ENCODE measurements at places on chromosomes 6 and 20. TPM values are rescaled to one million over a fixed set of nuclear protein-coding genes. Genes with fewer than 3 reads are reported as not detected.

DNA sequence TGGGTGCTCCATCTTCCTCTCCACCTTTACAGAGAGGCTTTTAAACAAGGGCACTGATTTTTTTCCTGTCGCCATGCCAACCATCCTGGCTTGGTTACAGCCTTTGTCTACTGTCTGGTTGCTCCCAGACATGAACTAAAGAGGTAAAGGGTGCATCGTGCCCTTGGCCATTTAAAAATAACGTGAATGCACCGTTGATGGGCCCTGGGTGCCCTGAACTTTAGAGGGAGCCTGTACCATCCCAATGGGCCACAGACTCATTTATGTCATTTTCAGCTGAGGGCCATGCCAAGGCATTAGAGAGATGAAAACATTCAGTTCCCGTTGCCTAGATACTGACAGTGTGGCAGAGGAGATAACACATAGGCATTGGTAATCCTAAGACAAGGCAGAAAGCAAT, 23.3 kb downstream of the TMC2 start:
- H3K27me3 ChIP-seq = peaks cover 66% of the 10 kb centered on the region
- no peak overlapping the region for H3K27ac ChIP-seq
- no peaks in the 10 kb centered on the region for H3K36me3 ChIP-seq
- DNase-seq = no peak
- no peak overlapping the region for H3K4me3 ChIP-seq
- peaks cover 9% of the 10 kb centered on the region for H3K4me1 ChIP-seq

GRCh38 chr6:77814119-77814518, 161.3 kb downstream of the MEI4 start:
- DNase-seq = no peak
- H3K27me3 ChIP-seq = no peaks in the 10 kb centered on the region
- H3K36me3 ChIP-seq = no peaks in the 10 kb centered on the region
- H3K27ac ChIP-seq = no peak overlapping the region
- H3K4me1 ChIP-seq = no peaks in the 10 kb centered on the region
- no peak overlapping the region for H3K4me3 ChIP-seq

GRCh38 chr6:5736016-5736738, 270.5 kb downstream of the NRN1 start:
- no peak overlapping the region for H3K4me3 ChIP-seq
- no peaks in the 10 kb centered on the region for H3K27me3 ChIP-seq
- H3K36me3 ChIP-seq = no peaks in the 10 kb centered on the region

GRCh38 chr20:9487231-9487630, 27.2 kb upstream of the LAMP5 start:
- H3K36me3 ChIP-seq = no peaks in the 10 kb centered on the region
- no peaks in the 10 kb centered on the region for H3K27me3 ChIP-seq
- H3K4me3 ChIP-seq = no peak overlapping the region
- no peak overlapping the region for H3K27ac ChIP-seq
- no peaks in the 10 kb centered on the region for H3K4me1 ChIP-seq
- DNase-seq = no peak

DNA sequence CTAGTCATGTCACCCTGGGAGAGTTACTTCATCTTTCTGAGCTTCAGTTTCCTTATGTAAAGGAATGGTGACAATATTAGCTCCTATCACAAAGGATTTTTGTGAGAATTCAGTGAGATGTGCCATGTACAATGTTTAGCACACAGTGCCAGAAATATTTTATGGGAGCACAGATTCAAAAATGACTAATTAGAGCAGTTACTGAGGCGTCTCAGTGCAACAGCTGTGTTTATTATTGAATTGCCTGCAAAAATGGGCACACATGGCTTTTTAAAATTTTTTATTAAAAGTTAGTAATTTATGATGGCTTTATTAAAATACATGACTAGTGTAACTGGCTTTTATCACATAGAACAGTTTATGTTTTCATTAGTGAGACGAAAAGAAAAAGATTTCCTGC, 134.3 kb upstream of the AHI1 start:
- no peak overlapping the region for H3K27ac ChIP-seq
- H3K36me3 ChIP-seq = no peaks in the 10 kb centered on the region
- DNase-seq = no peak
- H3K4me3 ChIP-seq = no peak overlapping the region
- H3K27me3 ChIP-seq = no peaks in the 10 kb centered on the region

GRCh38 chr6:148817689-148818088, 70.9 kb downstream of the UST start:
- no peaks in the 10 kb centered on the region for H3K36me3 ChIP-seq
- H3K4me3 ChIP-seq = no peak overlapping the region
- no peak for DNase-seq

GRCh38 chr6:137890983-137891537, 24.0 kb downstream of the TNFAIP3 start:
- H3K27me3 ChIP-seq = no peaks in the 10 kb centered on the region
- H3K36me3 ChIP-seq = no peaks in the 10 kb centered on the region
- DNase-seq = no peak
- H3K4me3 ChIP-seq = no peak overlapping the region
- H3K27ac ChIP-seq = no peak overlapping the region

- no peak overlapping the region for H3K27ac ChIP-seq
- no peak for DNase-seq
- H3K4me3 ChIP-seq = no peak overlapping the region
- peaks cover 5% of the 10 kb centered on the region for H3K36me3 ChIP-seq
- no peaks in the 10 kb centered on the region for H3K27me3 ChIP-seq
Measured at GRCh38 chr6:80173411-80173810, 66.9 kb downstream of the BCKDHB start.

- H3K36me3 ChIP-seq = no peaks in the 10 kb centered on the region
- no peak overlapping the region for H3K27ac ChIP-seq
- no peaks in the 10 kb centered on the region for H3K4me1 ChIP-seq
Measured at GRCh38 chr20:17223553-17223952, 3.3 kb upstream of the PCSK2 start.

DNA sequence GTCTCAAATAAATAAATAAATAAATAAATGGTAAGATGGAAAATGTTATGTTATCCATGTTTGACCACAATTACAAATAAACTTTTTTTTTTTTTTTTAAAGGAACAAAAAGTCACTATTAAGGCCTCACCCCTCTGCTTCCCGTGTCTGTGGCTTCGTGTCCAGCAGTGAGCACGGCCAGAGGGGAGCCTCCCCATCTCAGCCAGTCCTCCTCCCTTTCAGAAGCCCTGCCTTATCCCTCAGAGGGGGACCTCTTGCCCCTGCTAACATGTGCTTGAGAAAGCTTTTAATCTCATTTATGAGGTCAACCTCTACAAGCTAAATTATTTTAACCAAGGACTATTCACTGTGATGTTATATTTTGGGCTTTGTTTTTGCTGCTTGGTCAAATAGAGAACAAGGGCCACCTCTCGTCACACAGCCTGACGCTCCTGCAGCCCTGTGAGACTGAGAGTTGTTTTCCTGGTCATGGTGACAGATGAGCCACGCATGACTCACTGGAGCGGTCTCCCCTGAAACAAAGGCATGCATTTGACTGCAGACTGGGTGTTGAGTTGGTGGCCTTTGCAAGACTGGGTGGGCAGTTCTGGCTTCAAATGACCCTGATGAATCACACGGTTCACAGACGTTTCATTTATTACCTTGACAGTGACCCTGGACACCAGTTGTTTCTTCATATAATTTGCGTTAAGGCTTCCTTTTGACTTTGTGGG, 131.8 kb downstream of the TIAM2 start:
- H3K36me3 ChIP-seq = no peaks in the 10 kb centered on the region
- no peak overlapping the region for H3K27ac ChIP-seq
- H3K27me3 ChIP-seq = no peaks in the 10 kb centered on the region
- H3K4me3 ChIP-seq = no peak overlapping the region
- DNase-seq = no peak
- no peaks in the 10 kb centered on the region for H3K4me1 ChIP-seq

GRCh38 chr20:14984768-14985622, 647.6 kb upstream of the FLRT3 start:
- H3K27me3 ChIP-seq = no peaks in the 10 kb centered on the region
- H3K4me3 ChIP-seq = no peak overlapping the region
- no peaks in the 10 kb centered on the region for H3K4me1 ChIP-seq
- no peak overlapping the region for H3K27ac ChIP-seq
- no peak for DNase-seq
- no peaks in the 10 kb centered on the region for H3K36me3 ChIP-seq

DNA sequence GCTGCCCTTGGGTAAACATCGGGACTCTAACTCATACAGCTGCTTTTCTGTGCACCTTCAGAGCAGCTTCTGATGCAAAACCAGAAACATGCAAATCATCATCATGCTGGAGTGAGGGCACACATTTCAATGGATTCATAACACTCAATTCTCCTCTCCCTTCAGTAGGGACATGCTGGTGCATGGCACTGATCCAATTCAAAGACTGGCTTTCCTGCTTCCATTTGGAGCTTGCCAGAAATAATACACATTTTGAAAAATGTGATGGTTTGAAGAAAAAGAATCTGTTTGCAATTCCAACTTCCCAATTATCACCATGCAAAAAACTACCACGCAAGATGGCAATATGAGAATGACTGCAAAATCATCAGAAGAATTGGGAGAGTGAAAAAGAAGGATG, 65.2 kb upstream of the PDE10A start:
- peaks cover 8% of the 10 kb centered on the region for H3K4me1 ChIP-seq
- no peak for DNase-seq
- H3K27me3 ChIP-seq = no peaks in the 10 kb centered on the region
- no peak overlapping the region for H3K27ac ChIP-seq
- no peaks in the 10 kb centered on the region for H3K36me3 ChIP-seq
- H3K4me3 ChIP-seq = no peak overlapping the region

DNA sequence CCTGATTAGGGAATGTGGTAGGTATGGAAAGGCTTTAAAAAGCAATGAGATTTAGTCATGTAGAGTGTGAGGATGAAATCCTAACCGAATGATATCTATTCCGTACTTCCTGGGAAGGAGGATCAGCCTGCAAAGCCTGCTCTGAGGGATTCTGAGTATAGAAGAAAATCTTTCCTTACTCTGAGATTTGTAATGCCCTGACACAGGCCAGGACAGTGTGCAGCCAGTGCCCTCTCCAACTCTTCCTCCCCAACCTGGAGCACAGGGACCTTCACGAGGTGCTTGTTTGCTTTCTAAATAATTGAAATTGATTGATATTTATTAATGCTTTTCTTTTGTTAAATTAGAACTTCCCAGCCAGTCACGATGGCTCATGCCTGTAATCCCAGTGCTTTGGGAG, 131.6 kb downstream of the ADGRG6 start:
- H3K4me3 ChIP-seq = no peak overlapping the region
- H3K27me3 ChIP-seq = no peaks in the 10 kb centered on the region
- DNase-seq = no peak
- H3K36me3 ChIP-seq = no peaks in the 10 kb centered on the region
- no peak overlapping the region for H3K27ac ChIP-seq

DNA sequence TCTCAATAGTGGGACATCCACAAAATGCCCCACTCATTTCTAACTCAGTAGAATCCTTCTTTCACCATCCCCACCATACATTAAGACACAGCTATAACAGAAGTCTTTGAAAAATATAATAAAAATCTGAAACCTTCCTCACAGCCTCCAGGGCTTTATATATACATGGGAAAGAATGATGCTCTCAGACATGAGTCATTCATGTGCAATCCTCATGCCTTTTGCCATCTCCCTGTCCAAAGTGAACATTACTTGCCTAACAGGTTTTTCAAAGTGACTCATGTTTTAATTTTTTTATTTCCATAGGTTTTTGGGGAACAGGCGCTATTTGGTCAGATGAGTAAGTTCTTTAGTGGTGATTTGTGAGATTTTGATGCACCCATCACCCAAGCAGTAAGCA, 162.7 kb downstream of the RALGAPA2 start:
- H3K4me1 ChIP-seq = no peaks in the 10 kb centered on the region
- no peaks in the 10 kb centered on the region for H3K27me3 ChIP-seq
- no peak for DNase-seq
- H3K27ac ChIP-seq = no peak overlapping the region
- no peak overlapping the region for H3K4me3 ChIP-seq

DNA sequence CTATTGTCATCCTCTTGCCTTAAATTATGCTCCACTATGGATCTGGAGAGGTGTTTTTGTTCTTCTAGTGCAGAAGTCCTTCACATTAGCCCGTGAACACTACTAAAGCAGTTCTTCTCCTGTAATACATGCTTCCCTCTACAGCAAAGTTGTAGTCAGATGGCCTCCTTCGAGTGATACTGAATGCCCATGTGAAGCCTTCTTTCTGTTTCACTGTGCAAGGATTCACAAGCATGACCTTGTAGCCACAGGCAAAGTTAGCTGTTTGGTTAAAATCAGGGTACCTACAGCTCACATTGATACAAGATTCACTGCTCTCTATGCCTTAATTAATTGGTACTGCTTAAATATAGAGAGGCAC, 47.6 kb downstream of the ARHGAP18 start:
- DNase-seq = no peak
- H3K4me3 ChIP-seq = no peak overlapping the region
- H3K4me1 ChIP-seq = peaks cover 35% of the 10 kb centered on the region
- no peaks in the 10 kb centered on the region for H3K27me3 ChIP-seq
- H3K36me3 ChIP-seq = no peaks in the 10 kb centered on the region

GRCh38 chr6:119129148-119129967, 50.9 kb upstream of the FAM184A start:
- peaks cover 10% of the 10 kb centered on the region for H3K4me1 ChIP-seq
- H3K27me3 ChIP-seq = no peaks in the 10 kb centered on the region
- no peak overlapping the region for H3K4me3 ChIP-seq
- no peak overlapping the region for H3K27ac ChIP-seq

DNA sequence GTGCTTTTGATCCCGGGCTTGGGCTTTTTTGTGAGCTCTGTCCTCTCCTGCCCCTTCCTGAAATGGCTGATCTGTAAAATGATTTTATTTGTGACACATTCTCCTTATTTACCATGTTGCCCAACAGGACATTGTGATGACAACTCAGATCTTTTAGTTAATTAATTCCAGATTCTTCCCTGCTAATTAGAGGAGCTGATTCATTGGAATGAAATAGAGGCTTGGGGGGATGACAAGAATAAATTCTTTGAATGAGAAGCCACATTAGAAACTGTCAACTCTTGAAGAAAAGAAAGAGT, 26.1 kb upstream of the GABRR1 start:
- H3K36me3 ChIP-seq = no peaks in the 10 kb centered on the region
- H3K4me3 ChIP-seq = no peak overlapping the region
- H3K4me1 ChIP-seq = no peaks in the 10 kb centered on the region
- DNase-seq = no peak

- peaks cover 18% of the 10 kb centered on the region for H3K4me1 ChIP-seq
- H3K4me3 ChIP-seq = no peak overlapping the region
- H3K36me3 ChIP-seq = no peaks in the 10 kb centered on the region
- H3K27ac ChIP-seq = no peak overlapping the region
- DNase-seq = no peak
Measured at GRCh38 chr6:21915707-21916260, 322.2 kb downstream of the SOX4 start.

GRCh38 chr20:58131551-58132142, 96.8 kb downstream of the ANKRD60 start:
- peaks cover 2% of the 10 kb centered on the region for H3K4me1 ChIP-seq
- H3K4me3 ChIP-seq = peak overlapping the region; percentile 2
- H3K36me3 ChIP-seq = no peaks in the 10 kb centered on the region
- H3K27ac ChIP-seq = no peak overlapping the region
- DNase-seq = no peak

- H3K36me3 ChIP-seq = no peaks in the 10 kb centered on the region
- no peaks in the 10 kb centered on the region for H3K27me3 ChIP-seq
- no peak for DNase-seq
- no peak overlapping the region for H3K27ac ChIP-seq
Measured at GRCh38 chr6:138667408-138667807, 106.2 kb upstream of the CCDC28A start.

PPIL6 gene
- 1.4 TPM for total RNA-seq

TAP1 gene
- total RNA-seq = 13.8 TPM

KHDRBS2 gene
- 0.09 TPM for total RNA-seq

NT5E gene
- 8.4 TPM for total RNA-seq

CYP39A1 gene
- total RNA-seq = 4.3 TPM

PHACTR1 gene
- 150 TPM for total RNA-seq

THEMIS gene
- 0.13 TPM for total RNA-seq

All from heart right ventricle (tissue), 16 donors.